GOT3 (cell line): ENCODE measurements at places on chromosomes 12 and 14.

- DNase-seq, result no peak
Observed at GRCh38 chr12:29026419-29026818, 122.7 kb upstream of the FAR2 start.

DNA sequence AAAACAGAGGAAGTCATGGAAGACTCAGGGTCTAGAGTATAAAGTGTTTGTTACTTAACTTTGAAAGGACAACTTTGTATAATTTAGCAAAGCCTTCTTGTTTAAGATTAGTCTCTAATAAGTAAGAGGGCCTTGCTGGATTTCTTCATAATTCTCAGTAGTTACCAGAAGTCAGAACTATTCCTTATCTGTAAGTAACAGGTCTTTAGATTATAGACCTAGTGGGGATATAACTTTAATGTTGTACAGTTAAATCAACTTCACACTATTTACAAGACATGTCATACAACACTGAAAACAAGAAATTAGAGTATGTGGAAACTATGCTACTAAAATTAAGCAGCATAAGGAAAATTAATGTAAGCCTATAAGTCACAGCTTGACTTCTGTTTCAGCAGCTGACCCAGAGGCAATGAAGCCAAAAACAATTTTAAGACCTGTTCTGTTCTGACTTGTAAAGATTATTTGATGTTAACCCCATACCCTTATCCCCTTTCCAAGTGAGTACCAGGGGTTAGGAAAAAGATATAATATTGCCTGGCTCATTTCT is 398.3 kb downstream of the RAD51B start:
- DNase-seq, result no peak

- no peak for DNase-seq
Observed at GRCh38 chr12:91361864-91362263, 179.2 kb upstream of the DCN start.

DNA sequence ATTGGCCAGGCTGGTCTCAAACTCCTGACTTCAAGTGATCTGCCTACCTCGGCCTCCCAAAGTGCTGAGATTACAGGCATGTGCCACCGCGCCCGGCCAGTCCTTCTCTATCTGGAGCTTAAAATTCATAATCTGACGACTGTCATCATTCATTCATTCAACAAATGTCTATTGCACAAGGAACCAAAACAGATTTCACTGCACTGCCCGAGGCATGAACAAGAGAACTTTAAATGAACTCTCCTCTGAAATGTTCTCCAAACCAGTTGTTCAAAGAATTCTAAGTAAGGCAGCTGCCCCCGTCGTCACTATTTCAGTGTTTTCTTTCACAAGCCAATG is 44.8 kb upstream of the METAP2 start:
- DNase-seq, result no peak

- DNase-seq, result no peak
Observed at GRCh38 chr12:15469356-15469755, 147.0 kb downstream of the PTPRO start.
